ENCODE measurements at places on chromosomes 1 and 21.

DNA sequence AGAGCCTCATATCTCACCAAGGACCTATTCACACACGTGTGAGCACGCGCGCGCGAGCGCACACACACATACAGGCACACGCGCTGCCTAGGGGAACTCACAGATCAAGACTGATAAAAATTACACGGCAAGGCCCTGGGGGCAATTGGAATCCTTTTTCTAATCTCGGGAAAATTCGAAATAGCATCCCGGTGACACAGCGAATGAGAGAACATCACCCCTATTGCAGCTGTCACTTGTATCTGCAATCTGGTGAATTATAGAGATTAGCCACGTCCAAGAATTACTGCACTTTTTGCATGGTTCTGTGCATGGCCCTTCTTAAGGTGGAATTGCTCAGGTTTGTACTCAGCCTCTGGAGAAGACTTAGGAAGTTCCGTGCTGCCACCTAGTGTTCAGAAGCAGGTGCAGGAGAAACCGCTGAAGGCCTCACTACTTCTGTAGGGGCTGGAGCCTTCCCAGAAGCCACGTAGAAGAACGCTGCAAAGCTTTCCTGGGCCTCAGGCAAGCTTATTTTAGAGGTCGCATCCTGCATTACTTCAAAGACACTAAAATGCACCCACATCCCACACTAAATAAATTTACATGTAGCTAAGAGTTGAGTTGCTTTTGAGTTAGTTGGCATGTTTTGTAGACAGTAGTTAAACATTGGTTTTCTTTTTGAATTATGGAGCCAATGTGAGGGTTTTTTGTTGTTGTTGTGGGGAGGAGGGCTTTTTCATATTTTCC, 229.2 kb upstream of the CAMK1G start:
- H3K4me1 ChIP-seq, result peaks cover 27% of the 10 kb centered on the region
- H3K27me3 ChIP-seq, result no peaks in the 10 kb centered on the region
- H3K27ac ChIP-seq, result no peak overlapping the region
- H3K36me3 ChIP-seq, result no peaks in the 10 kb centered on the region

- H3K36me3 ChIP-seq, result no peaks in the 10 kb centered on the region
- H3K27ac ChIP-seq, result no peak overlapping the region
- no peaks in the 10 kb centered on the region for H3K4me1 ChIP-seq
- H3K4me3 ChIP-seq, result no peak overlapping the region
- no peak for DNase-seq
Observed at GRCh38 chr1:239899747-239900146, 191.9 kb upstream of the FMN2 start.

DNA sequence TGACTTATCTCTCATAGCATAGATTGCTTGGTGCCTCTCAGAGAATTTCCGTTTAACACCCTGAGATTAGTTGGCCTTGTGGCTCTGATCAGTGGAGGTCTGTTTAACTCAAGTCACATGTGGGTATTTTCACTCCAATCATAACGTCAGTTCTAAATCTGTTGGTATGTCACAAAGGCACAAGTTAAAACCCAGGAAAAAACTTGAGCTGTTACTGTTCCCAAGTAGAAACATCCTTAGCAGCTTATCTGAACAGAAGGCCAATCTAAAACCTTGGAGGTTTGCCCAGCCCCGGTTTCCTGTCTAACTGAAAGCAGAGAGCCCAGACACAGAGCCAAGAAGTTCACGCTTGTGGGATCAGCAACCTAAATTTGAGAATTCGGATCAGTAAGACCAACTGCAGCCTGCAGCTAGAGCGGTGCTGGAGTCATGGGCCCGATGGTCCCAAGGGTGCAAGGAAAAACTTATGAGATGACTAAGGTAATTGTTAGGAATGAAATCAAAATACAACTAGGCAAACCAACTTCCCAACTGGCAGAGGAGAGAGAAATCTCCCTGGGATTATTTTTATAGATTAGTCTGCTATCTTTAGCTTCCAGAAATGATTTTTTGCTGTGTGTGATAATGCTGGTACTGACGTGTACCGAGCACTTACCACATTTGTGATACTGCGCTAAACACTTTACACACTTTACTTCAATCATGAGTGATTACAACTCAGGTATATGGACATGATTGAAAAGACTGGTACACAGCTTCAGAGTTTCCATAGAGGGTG, 90.2 kb upstream of the C1orf21 start:
- H3K4me3 ChIP-seq, result no peak overlapping the region
- no peaks in the 10 kb centered on the region for H3K27me3 ChIP-seq
- H3K27ac ChIP-seq, result peak overlapping the region; percentile 70

- no peaks in the 10 kb centered on the region for H3K36me3 ChIP-seq
- H3K4me1 ChIP-seq, result no peaks in the 10 kb centered on the region
- DNase-seq, result no peak
- no peaks in the 10 kb centered on the region for H3K27me3 ChIP-seq
Observed at GRCh38 chr1:200883118-200883517, 10.3 kb downstream of the GPR25 start.

GRCh38 chr1:90778486-90778885, 61.4 kb upstream of the BARHL2 start:
- no peak overlapping the region for H3K4me3 ChIP-seq
- H3K36me3 ChIP-seq, result no peaks in the 10 kb centered on the region
- H3K27ac ChIP-seq, result no peak overlapping the region
- DNase-seq, result no peak
- no peaks in the 10 kb centered on the region for H3K27me3 ChIP-seq

All from sigmoid colon (tissue), 7 donors.